ENCODE measurements at places on chromosomes 16 and 17. TPM values are rescaled to one million over a fixed set of nuclear protein-coding genes. Genes with fewer than 3 reads are reported as not detected.
A peak's percentile ranks its signal among the peaks of the same experiment; 100 is the strongest.

GRCh38 chr16:31862761-31863160 is 10.8 kb upstream of the ZNF267 start:
- DNase-seq, result no peak

GRCh38 chr17:41625602-41626001 is 1.2 kb upstream of the KRT17 start:
- no peak for DNase-seq

DNA sequence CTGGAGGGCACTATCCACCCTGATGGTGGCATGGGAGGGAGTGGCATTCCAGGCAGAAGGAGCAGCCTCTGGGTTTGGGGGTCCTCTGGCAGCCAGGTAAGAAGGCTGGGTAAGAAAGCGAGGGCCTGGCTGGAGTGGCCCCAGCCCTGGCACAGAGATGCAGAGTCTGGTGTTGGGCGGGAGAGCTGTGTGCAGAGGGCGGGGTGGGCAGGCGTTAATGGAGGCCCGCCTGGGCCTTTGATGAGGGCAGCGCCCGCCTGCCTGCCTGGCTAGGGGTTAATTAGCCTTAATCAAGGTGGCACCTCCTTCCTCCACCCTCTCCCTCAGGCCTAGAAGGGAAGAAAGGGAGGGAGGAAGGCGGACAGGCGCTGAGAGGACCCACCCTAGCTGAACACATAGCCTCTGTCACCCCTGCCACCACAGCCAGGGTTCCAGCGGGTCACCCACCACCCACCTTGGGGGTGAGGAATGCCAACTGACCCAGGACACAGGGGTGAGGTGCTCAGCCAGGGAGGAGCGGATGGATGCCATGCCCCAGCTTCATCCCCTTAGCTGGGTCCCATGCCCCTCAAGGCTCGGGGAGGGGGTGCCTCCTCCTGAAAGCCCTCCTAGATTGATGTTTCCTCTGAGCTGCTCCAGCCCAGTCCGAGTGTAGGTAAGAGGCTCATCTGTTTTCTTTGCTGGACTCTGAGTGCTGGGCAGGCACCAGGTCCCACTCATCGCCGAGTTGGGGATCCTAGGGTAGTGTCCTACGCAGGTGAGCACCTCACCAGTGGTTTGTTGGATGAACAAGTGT is 13.4 kb upstream of the FAM83G start:
- peak; percentile 8 for DNase-seq

- no peak for DNase-seq
Measured at GRCh38 chr17:46777943-46778915, 40.3 kb downstream of the WNT3 start.

GRCh38 chr17:2990396-2990795 is 73.0 kb downstream of the OR1D5 start:
- no peak for DNase-seq

DNA sequence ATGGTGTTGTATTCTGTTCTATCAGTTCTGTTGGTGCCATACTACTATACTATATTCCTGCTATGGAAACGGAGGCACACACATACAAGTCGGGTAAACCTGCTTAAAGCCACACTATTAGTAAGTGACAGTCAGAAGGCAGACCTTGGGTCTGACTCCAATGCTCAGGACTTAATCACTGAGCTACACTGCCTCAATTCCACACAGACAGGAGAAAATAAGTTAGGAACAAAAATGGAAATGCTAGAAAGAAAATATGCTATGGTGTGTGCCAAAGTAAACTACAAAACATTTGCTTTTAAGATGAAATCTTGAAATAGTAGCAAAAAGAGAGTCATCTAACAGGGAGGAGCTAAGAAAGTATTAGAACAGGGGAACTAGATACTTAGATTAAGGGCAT is 48.1 kb downstream of the MYO1D start:
- no peak for DNase-seq

DNA sequence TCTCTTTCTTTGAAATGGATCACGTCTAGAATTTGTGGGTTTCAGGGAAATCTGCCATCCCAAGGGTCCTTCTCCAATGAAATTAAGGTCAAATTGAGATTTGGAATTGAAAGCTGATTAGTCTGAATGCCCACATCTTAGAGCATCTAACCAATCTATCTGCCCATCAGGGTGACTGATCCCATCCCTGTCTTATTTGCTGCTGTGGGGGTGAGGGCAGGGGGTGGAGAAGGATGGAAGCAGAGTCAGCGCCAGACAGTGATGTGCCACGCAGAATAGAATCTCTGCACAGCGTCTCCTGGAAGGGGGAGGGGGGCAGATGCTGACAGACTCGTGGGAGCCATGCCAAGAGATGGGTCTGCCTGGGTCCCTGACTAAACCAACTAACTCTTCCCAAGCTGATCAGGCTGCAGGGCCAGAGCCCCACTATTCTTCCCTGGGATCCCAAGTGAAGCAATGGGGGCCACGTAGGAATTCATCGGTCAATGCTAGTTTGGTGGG is 32.1 kb downstream of the CDK5RAP3 start:
- DNase-seq, result no peak

DNA sequence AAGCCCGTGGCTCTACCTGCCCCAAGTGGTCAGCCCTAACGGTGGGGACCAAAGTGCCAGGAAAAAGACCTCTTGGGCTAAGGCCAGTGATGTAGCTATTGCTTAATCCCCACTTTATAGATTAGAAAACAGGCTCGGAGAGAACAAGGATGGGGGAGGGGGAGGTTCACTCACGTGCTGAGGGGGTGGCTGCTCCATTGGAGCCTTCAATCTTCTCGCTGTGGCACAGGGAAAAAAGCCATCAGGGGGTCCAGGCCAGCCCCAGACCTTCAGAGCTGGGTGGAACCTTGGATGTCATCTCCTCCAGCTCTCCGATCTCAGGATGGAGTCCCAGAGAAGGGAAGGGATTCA is 45.9 kb downstream of the SRCIN1 start:
- no peak for DNase-seq

DNA sequence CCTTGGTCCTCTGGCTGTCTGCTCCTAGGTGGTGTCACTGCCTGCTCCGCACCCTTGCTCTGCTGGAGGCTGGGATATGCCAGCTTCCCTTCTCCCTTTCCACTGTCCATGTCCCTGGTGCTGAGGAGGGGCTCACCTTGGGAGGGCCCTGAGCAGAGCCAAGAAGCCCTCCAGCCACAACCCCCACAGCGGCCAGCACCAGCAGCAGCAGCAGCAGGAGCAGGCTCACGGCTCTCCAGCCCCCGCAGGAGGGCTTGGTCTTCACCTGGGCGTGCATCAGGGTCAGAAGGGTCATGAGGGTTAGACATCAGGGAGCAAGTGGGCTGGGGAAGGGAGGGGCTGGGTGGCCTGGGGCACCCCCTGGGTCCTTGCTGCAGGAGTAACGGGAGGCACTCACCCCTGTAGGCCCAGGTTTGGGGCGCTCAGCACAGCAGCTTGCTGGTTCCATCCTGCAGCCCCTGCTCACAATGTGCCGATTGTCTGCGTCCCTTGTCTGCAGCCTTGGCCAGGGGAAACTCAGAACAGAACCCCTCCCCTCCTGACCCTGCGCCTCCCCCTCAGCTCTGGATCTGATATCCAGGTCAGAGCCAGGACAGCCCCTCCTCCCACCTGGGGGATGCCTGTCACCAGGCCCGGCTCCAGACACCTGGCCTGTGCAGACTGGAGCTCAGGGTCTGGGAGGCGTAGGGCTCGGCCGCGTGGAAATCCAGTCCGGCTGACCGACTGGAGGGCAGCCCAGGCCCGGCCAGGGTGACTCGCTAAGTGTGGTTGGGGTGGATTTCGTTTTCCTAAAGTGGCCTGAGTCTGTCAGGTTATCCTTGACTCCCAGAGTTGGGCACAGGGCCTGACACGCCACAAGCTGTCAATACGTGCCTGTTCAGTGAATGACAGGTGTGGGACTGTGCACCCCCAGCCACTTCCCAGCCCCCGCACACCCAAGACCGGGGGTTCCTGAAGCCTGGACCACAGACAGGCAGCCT is at the start of gene BRICD5:
Gene BRICD5 (minus strand): TSS at position 478 of the 980 bp plus-strand sequence. CDS start 30 bp downstream, at position 448.
- DNase-seq, result no peak

- no peak for DNase-seq
Measured at GRCh38 chr16:85380905-85381737, 232.0 kb upstream of the GSE1 start.

DNA sequence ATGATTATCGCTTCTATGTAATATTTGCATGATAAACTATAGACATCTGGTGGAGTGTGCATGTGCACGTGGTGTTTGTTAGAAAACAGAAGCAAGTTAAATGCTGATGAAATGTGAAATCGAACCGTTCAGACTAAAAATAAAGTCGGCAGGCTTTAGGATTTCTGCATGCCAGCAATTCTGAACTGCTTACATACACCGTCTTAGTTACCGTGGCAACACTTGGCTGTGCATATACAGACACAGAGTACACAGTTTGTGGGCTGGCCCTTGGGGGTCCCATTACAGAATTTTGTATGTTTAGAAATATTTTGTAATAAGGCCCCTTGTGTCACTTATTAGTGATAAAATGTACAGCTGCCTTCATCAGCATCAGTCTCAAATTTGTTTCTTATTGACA is 605.5 kb downstream of the RBFOX1 start:
- no peak for DNase-seq

- no peak for DNase-seq
Measured at GRCh38 chr17:44067545-44067940, 1.1 kb upstream of the LSM12 start.

DNA sequence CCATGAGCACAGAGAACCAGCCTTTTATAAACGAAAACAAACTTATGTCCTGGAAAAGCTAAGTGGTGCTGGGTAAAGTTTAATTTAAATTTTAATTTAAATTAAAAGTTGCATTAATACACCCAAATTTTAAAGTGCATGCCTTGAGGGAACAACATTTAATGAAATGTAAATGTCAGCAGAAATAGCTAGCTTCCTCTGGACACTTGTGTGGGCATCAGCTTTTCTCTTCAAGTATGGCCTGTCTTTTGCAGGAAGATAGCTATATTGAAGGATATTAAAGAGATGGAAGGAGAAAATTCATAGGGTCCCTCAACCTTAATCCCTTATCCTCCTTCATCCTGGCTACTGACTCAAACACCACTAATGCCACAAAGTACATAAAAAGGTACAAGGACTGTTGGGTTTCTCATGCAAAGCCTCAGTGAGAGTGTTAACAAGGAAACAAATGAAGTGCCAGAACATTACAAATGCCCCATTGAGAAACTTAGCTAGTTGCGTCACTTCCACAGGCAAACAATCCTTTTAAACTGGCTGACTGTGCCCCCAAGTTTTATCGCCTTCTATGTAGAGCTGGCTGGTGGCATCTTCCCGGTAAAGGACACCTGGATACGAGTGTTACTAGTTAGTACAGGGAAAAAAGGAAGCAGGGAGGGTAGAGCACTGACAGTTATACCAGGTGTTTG is 14.1 kb downstream of the PHF12 start:
- no peak for DNase-seq

DNA sequence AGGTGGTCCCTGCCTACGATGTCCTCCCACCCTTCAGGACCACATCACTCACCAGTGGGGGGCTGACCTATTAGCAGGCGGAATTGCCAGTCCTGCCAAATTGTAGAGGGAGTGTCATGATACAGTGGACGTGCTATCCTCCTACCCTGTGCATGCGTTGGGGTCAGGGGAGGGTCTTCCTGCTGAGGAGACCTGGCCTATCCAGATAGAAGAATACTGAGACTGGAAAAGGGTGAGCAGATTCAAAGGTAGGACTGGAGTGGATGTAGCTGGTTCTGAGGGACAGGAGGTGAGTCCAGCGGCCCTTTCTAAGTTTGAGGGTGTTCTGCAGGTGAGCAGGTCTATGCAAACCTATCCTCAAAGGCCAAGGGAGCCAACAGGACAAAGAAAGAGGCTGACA is 8.0 kb downstream of the PRSS41 start:
- no peak for DNase-seq

DNA sequence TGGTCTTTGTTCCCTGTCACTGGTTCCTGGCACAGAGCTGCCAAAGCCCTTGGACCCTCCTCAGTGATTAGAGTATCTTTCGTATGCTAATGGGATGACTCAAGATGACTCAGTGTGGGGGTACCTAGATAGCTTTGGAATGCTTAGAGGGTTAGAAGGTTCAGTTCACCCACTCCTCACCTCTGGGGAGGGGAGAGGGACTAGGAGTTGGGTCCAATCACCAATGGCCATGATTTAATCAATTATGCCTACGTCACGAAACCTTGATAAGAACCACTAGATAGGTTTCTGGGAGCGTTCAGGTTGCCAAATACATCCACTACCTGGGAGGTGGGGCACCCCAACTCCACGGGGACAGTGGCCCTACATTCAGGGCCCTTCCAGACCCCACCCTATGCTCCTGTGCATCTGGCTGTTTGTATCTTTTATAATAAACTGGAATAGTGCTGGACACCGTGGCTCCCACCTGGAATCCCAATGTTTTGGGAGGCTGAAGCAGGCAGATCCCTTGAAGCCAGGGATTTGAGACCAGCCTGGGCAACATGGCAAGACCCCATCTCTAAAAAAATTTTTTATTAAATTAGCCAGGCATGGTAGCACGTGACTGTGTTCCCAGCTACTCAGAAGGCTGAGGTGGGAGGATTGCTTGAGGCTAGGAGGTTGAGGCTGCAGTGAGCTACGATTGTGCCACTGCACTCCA is 29.2 kb upstream of the LITAF start:
- DNase-seq, result no peak

DNA sequence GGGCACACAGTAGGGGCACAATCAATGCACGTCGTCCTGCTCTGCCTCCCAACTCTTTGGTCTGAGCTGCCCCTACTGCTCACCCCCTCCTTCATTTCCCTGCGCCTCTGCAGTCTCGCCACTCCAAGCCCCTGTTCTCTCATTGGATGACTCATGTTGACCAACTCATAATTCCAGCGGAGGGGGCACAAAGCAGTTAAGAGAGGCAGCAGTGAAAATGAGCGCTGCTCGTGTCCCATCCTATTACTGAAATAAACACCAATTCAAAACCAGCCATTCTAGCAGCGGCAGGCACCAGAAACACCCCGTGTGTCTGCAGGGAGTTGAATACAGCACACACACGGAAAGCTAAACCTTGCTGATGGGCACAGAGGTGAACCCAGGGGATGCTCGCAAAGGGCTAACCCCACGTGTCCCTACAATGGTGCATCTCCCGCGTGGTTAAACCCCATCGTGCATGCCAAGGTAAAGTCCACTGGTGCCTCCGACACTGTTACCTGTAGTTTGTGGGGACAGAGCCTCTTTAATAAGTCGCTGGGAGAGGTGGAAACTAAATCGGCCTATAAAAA is 310.4 kb downstream of the XYLT1 start:
- DNase-seq, result no peak

GRCh38 chr16:23290189-23291062 is 11.7 kb upstream of the SCNN1B start:
- no peak for DNase-seq

GRCh38 chr17:16935241-16935663 is 36.7 kb downstream of the TNFRSF13B start:
- DNase-seq, result peak; percentile 11

DNA sequence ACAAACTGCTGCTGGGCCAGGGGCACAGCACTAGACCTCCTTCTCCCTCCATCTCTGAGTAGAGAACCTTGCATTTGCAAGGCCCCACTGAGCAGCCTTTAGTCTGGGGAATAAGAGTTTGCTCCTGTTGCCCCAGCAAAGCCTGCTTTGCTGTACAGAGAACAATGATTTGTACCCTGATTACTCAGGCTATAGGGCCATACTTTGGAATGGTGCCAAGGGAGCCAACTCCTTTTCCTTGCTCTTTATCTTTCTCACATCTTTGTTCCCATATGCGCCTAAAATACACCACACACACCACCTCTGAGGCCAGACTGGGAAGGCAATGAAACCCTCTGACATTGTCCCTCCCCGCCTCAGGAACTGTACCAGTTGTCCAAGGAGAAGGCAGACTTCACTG is 21.2 kb downstream of the LIG3 start:
- DNase-seq, result no peak

Gene CA5A
- total RNA-seq, result not detected

Gene TMEM235
- total RNA-seq, result not detected

Gene SNAI3
- total RNA-seq, result 0.55 TPM

Gene TP53TG3B
- not detected for total RNA-seq
